ENCODE measurements at places on chromosomes 5 and 9.

- no peak for DNase-seq
These were observed 452.5 kb downstream of the EBF1 start for GRCh38 chr5:158647264-158647663.

- no peak for DNase-seq
These were observed 33.5 kb downstream of the STRBP start for GRCh38 chr9:123234853-123235252.

DNA sequence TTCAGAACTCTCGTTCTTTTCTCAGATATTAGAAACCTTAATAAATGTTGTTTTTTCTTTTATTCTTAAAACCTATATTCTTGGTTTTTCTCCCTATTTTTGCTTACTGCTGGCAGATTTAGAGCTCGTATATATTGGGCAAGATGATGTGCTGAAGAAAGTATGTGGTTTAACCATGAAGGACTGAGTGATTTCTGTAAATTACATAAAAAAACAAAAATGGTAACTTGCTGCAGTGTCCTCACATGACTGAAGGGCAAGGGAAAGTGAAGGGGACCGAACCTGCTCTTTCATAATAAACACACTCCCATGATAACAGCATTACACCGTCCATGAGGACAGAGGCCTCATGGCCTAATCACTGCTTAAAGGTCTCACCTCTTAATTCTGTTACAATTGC, 393.8 kb upstream of the ZNF608 start:
- DNase-seq = no peak

DNA sequence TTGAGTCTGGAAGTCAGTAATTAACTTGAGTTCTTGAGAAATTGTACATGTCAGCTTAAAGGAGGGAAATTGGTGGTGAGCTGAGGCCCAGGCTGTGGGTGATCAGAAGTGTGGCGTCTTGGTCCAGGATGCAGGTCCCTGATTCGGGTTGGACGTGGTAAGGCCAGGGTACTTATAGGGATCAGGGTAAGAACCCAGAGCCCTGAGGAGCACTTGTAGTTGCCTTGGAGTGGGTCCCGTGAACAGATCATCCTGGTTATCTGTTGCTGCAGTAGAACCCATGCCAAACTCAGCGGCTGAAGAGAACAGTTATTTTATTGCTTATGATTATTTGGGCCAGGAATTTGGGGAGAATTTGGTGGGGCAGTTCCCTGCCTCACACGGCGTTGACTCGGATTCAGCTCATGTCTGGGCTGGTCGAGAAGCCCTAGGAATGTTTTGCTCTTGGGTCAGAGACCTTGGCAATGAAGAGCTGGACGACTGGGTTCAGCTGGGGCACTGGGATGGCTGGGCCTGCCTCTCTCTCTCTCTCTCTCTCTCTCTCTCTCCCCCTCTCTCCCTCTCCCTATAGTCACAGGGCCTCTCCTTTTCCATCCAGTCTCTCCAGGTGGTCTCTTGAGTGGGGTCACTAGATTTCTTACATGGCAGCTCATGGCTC, 73.1 kb downstream of the PDZD2 start:
- no peak for DNase-seq

DNA sequence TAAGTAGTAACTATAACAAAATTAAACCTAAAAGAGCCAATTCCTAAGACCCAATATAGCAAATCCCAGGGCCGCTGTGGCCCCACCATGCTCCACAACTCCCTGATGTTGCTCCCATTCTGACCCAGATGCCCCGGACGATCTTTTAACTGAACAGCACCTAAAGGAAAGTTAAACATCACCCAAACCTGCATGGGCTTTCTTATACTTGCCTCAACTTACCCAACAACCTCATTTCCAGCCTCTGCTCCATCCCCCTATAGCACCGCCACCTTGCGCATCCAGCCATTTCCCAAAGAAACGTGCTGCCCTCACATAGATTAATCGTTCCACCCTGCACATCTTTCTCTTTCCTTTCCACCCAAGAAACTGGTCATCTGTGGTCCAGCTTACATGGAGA, 54.6 kb downstream of the ZNF354C start:
- DNase-seq = no peak

DNA sequence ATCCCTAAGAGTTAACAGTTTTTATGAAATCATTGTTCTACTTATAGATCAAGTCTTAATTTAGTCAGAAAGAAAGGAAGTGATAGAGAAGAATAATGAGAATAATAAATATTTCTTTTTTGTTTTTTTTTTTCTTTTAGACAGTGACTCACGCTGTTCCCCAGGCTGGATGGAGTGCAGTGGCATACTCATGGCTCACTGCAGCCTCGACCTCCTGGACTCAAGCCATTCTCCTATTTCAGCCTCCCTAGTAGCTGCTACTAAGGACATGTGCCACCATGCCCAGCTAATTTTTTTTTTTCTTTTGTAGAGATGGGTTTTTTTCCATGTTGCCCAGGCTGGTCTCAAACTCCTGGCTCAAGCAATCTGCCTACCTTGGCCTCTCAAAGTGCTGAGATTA, 11.0 kb downstream of the IFNA21 start:
- no peak for DNase-seq

DNA sequence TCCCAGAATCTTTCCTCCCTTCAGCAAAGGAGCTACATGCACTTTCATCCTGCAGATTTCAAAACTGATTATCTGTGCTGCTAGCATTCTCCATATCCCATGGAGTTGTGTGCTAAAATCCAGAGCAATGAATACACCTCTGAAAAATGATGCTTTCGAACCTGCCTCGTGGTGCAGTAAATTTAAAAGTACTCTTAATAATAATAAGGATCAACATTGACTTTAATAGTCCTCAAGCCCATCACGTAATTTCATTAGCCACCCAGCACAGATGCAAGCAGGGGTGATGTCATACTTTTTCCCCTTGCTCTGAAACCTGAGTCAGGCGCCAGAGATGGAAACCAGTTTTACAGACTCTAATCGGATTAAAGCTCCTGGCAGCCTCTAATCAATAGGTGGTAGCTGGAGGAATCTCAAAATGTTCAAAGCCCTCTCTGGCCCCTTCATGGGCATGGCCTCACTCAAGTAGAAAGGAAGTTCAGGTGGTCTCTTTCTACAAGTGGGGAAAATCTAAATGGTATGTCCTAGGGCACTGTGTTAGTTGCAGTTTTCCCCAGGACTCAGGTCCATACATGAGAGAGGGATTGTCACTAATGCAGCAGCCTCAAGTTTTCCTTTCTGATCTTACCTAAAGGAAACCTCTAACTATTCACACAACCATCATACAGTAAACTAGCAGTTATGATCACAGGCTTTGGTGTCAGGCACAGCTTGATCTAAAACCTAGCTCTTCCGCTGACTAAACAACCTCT, 221.6 kb upstream of the SLC30A5 start:
- no peak for DNase-seq

GRCh38 chr5:36298552-36298951, 3.1 kb downstream of the RANBP3L start:
- DNase-seq = no peak

GRCh38 chr9:123440256-123440655, 84.3 kb downstream of the CRB2 start:
- DNase-seq = no peak

GRCh38 chr5:88888291-88888690, 5.3 kb upstream of the MEF2C start:
- no peak for DNase-seq

DNA sequence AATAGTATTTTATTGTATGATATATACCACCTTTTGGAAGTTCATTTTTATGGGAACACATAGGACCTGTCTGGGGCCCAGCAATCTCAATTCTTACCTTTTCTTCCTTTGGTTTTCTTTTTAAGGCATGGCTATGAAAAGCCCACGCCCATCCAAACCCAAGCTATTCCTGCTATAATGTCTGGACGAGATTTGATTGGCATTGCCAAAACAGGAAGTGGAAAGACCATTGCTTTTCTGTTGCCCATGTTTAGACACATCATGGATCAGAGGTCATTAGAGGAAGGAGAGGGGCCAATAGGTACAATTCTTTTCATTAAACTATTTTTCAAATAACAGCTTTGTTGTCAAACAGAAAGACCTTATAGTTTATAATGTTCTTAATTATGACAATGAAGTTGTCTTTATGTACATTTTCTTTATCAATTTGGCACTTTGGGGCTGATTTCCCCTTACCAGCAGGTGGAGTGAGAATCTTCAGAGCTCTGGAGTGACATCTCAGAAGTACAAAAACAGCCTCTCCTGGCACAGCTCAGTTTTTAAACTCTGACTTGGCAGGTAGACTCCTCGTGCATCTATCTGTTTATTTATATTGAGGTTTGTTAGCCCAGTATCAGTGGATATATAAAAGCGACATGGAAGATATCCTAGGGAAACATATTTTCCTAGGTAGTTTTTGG, 25.8 kb downstream of the DDX46 start:
- DNase-seq = no peak

DNA sequence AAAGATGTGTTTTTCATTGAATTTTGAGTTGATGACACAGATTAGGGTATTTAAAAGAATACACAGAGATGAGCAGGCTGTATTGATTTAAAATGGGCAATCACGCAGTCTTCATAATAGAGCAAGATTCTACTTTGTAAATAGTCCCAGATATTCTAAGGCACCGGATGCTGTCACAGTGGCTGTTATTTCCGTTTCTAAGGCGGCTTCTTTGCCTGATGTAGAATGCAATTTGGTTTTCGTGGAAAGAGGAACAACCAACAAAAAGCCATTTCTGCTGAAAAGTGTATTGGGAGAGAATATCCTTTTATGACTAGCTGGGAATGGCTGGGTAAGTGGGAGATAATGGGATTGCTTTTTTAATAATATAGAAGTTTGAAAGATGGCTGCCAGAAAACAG, 17.5 kb downstream of the PRKACG start:
- DNase-seq = no peak

DNA sequence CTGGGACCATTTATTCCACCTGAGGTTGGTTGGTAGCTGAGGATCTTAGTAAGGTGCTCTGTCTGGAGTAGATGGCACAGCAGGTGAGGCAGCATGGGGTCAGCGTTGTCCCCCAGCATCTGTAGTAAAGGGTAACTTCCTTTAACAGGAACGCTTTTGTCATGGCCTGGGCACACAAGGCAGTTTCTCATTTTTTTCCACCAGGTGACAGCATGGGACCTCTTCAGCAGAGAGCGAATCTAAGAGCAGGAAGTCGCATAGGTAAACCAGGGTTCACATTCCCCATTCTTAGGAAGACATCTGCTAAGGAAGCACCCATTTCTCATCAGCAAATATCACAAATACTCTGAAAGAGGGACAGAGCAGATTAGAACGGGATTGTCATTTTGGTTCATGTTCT, 56.5 kb downstream of the GPR107 start:
- DNase-seq = no peak

DNA sequence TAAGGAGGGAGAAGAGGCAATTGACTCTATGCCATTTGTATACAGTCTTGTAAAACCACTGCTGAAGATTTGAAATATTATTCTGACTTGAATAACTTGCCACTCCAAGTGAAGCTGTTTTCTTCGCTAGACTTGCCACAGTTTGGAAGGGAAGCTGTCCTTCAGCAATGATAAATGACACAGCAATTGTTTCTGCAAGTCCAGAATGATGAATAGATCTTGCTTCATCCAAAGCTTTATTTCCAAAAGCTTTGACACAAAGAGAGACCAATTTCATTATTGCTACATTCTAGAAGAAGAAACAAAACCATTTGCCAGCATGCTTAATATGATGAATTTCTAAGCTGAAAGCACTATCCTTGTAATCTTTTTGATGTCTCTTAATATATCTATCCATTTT, 73.7 kb downstream of the ZNF366 start:
- DNase-seq = no peak

DNA sequence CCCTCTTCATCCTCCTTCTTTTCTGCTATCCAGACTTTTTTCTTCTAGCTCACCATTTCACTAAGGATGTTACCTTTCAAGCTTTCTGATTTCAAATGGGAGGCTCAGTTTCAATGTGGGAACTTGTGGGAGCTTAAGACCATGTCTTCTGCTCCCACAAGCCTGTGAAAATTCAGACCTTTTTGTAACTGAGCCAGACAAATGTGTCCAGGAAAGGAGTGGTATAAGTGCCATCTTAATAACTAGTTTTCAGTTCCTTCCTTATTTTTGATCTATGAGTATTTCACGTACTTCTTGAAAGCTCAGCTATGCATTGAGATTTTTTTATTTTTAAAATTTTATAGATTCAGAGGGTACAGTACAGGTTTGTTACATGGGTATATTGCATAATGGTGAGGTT, 4.6 kb upstream of the ERCC6L2 start:
- no peak for DNase-seq

- no peak for DNase-seq
These were observed 4.8 kb upstream of the GPR150 start for GRCh38 chr5:95615164-95615467.

DNA sequence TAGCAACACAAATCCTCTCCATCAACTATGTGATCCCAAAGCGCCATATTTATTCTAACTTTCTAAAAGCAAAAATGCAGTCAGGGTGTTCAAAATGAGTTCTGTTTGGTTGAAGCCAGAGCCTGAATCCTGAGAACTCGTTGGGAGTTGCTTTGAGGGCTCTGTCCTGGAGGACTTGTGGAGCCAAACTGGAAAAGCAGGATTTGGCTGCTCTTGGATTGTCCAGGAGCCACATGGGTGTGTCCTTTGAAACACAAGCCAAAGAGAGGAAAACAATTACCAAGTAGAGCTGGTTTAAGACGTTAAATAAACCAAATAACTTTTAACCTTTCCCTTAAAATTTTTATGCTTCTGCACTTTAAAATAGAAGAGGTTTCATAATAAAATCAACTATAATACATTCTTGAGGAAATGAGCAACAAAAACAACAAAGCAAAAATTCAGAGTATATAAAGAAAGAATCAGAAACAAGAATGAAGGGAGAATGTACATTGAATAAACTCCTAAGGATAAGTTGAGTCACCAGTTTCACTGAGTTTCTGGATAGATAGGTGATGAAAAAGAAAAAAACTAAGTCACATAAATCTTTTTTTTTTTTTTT, 13.5 kb downstream of the C5orf46 start:
- DNase-seq = no peak

DNA sequence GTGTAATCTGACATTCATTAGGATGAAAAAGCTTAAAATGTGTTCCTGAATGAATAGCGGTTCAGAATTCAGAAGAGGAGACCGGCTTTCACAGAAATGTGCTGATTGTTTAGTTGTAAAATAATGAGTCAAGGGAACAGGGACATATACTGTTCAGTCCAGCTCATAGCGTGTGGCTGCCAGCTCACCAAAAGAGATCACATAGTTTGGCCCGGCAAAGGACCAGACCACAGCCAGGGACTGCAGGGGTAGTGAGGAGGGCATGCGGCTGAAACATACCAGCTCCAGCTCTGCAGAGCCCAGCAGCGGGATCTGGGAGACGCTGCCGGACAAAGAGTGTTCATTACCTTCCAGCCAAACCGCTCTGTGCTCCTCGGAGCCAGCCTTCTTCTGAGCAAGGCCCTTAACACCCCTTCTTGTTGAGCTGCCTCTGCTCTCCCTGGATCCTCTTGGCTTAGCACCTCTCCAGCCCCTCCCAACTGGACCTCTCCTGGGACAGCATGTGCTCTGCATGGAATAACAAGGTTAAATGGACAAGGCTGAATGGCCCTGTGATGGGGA, 116.8 kb upstream of the CNTLN start:
- DNase-seq = no peak

DNA sequence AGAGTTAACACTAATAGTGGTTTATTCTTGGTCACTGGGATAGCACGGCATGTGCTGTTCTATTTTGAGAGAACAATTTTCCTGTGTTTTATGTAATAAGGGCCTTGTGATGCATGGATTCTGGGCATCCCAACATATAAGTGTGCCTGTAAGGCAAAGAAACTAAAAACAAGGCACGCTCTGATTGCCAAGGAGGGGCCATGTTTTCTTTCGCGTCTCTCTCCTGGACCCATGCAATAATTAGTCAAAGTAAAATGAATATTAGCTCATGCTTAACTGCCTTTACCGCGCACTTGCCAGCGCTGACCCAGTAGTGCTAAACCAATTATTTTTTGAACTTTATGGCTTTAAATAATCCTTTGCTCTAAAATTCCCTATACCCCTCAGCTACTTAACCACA, 140.9 kb downstream of the PSAT1 start:
- DNase-seq = no peak

All from stimulated activated CD4-positive, alpha-beta T cell treated with anti-CD3 and anti-CD28 coated beads, TNF-alpha, amount 100 ng/mL, for 24 hours (primary cell).